ENCODE measurements at places on chromosomes 3 and 15.

GRCh38 chr3:57484563-57484962, 59.6 kb downstream of the DNAH12 start:
- DNase-seq: no peak

DNA sequence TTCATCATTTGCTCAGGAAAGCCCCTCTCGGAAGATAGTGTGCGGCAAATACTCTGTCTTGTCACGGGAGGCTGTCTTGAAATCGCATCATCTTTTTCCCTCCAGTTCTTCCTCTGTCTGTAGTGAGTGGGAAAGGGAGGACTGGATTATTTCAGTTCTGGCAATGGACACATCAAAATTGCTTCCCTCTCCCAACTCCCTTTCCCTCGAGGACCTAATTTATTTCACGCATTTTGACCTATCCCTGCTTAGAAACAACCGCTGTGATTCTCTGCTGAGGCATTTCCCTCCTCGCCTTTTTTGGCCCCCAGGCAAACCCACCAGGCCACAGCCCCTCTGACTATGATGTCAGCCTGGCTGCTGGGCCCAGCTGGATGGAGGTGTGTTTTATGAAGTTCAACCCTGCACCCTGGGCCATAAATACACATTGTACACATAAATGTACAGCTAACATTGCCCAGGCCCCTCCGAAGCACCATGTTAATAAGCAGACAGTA, 138.7 kb upstream of the LRTM1 start:
- DNase-seq: no peak

GRCh38 chr15:42080186-42080918, 14.0 kb downstream of the PLA2G4D start:
- no peak for DNase-seq

DNA sequence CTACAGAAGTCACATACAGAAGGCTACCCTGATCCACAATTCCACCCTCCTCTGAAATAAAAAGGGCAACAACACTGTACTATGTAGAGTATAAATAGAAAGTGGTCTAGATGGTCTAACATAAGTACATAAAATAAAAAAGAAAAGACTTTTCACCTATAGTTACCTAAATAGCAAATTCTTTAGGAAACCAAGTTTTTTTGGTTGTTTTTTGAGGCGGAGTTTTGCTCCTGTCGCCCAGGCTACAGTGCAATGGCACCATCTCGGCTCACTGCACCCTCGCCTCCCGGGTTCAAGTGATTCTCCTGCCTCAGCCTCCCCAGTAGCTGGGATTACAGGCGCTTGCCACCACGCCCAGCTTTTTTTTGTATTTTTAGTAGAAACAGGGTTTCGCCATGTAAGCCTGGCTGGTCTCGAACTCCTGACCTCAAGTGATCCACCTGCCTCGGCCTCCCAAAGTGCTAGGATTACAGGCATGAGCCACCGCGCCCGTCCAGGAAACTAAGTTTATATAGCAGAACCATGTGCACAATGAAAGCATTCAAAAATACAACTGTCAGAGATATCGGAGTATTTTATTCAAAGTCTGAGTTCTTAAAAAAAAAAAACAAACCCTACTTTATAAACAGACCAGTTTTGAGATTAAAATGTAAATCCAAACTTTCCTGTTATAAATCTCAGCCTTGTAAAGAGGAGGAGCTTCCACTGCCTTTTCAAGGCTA, 1.7 kb downstream of the SIN3A start:
- DNase-seq: no peak

DNA sequence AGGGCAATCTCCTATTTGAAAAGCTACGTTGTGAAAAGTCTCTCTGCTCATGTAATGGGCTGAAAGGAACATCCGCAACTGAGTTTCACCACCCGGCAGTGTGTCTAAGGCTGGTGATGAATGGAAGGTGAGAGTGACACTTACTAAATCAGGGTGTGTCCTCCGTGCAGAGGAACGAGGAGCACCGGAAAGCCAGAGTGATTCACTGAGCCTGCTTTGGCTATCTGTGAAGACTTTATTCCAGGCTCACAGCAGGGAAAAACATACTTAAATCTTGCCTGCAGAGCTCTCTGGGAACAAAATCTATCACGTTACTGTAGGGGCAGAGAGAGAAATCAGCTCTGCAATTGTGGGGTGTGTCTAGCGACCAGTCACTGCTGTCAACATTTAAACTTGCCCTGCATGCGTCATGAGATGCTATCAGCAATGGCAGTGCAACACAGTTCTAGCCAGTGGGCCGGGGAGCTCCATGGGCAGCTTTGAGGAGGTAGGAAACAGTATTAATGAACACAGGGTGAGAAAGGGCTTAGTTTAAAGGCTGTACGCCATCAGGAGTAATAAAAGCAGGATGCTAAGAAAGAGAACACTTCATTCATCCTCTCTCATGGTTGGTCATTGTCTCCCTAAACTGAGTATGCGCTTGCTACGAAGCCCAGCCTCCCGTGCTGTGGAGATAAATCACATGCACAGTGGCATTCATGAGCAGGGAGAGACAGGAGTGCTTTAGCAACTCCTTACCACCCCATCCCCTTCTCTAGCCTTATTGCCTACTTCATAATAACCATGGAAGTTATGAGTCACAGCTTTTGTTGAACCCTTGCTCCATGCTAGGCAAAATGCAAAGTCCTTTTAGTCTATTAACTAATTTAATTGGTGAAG, 542.7 kb upstream of the ADAMTS9 start:
- no peak for DNase-seq

DNA sequence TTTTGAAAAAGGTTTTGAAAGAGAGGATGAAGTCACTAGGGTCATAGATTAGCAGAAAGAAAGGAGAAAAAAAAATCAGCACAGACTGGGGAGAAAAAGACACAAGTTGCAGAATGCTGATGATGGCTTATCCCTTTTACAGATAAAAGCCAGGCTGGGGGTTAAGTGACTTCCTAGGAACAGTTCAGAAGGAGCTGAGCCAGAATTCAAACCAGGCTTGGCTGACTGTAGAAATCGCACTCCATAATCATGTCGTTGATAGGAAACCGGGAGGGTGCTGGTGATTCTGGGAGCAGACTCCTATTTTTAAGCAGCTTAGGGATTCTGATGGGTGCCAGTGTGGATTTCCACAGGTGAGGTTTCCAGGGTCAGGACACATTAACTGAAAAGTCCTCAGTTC, 159.5 kb upstream of the BHLHE40 start:
- DNase-seq: no peak

DNA sequence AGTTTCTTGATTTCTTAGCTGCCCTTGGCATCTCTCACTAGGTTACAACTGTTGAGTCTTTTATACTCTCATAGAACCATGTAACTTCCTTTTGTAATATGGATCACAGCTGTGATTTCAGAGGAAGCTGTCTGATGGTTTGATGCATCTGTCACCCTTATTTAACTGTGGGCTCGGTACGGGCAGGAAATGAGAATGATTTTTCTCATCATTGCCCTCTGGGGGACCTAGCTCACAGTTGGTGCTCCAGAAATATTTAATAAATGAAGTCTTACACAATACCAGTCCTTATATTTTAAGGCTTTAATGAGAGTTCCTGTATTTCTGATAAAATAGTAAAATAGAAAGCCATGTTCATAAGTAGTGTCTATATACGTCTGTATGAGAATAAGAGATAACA, 151.2 kb downstream of the EBLN2 start:
- DNase-seq: no peak

- DNase-seq: no peak
Observed at GRCh38 chr3:189724356-189724755, 93.2 kb downstream of the TP63 start.

DNA sequence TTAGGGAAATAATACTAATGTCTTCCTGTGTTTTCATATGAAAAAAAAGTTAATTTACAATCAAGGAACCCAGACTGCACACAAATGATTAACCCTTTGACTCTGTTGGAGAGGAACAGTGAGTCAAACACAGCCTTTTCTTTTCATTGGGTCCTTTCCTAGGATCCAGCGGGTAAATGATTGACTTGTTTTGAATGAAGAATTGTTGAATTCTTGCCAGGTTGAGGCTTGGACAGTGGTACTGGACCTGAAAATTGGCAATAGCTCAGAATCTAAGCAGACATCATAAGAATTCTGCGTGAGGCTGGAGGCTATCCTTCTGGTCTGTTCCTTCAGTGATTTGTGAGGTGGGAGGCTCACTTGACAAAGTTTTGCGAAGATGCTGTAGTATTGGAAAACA, 143.0 kb downstream of the RYR3 start:
- no peak for DNase-seq

- peak; percentile 78 for DNase-seq
Observed at GRCh38 chr3:143443851-143444331, 324.3 kb downstream of the CHST2 start.

GRCh38 chr3:181382656-181383055, 329.1 kb upstream of the SOX2 start:
- no peak for DNase-seq

DNA sequence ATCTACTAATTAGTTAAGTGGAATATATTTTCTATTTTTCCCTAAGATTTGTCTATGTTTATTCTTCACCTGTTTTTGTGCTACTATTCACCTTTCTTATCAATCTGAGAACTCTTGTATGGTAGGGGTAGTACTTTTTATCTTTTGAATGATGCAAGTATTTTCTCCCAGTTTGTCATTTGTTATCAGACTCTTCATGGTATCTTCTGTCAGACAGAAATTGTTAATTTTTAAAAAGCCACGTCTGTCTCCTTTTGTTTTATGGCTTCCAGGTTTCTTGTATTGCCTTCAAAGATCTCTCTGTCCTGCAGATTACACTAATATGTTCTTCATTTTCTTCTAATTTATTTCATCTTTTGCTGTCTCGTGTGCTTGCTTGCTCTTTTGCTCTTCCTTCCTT, 184.3 kb downstream of the PCCB start:
- no peak for DNase-seq

DNA sequence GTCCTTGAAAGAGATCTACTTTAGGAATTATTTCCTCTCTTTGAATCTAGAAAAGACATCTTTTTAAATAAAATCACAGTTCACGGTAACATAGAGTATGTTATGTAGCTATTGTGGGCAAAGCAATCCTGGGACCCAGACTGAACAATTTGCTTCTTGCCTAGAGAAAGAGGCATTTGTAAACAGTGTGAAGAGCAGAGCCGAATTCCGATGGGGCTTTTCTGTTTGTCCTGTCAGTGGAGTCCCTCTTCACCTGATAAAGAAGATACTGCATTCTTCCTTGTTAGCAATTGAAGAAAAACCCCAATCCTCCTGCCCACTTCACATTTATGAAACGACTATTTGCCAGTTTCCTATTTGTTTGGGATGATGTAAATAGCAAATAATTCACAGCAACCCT, 462.9 kb downstream of the WDR72 start:
- no peak for DNase-seq

DNA sequence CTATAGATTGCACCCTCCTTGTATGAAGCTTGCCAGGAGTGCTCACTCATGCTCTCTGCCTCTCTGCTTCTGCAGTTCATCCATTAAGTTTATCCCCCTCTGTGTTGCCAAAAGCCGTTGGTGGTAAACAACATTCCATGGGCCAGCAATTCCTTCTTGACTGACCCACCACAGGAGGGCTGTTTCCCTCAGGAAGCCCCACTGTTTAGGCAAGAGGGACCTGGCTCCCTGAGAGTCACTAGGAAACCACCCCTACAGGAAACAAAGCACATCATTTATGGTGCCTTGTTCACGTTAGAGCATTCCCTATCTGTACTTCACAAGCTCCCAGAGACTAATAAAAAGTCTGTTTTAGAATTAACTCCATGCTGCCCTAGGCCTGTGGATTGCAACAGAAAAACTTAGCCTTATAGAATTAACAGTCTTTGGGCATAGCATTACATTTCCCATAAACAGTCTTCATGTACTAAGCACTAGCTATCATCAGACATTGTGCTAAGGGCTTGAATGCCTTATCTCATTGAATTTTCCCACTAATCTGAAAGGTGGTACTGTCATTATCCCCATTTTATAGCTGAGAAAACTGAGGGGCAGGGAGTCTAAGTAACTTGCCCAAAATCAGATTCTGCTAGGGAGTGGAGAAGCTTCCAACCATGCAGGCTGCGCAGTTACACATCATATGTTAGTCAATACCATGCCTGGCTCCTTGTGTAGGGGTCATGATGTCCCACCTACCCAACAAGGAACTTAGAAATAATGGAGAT, 149.9 kb downstream of the SHQ1 start:
- DNase-seq: no peak

- DNase-seq: no peak
Observed at GRCh38 chr15:67163180-67163579, 91.3 kb downstream of the AAGAB start.

DNA sequence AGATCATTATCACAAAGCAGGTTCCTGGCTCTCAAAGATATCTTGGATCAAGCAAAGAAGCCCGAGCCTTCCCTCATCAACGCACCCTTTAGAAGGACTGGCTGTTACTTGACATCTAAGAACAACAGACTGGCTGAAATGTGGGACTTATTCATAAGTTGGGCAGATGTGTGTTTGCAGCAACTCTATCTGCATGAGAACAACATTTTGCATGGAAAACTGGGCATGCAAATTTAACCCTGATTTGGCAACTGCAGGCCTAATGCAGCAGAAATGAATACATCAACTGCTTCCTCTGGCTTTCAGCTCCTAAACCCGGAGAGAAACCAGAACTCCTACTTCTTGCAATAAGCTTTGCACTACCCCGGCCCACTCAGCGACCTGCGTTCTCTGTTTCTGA, 35.0 kb upstream of the FOXP1 start:
- no peak for DNase-seq

- DNase-seq: peak; percentile 42
Observed at GRCh38 chr3:168467115-168467714, 371.5 kb upstream of the GOLIM4 start.

DNA sequence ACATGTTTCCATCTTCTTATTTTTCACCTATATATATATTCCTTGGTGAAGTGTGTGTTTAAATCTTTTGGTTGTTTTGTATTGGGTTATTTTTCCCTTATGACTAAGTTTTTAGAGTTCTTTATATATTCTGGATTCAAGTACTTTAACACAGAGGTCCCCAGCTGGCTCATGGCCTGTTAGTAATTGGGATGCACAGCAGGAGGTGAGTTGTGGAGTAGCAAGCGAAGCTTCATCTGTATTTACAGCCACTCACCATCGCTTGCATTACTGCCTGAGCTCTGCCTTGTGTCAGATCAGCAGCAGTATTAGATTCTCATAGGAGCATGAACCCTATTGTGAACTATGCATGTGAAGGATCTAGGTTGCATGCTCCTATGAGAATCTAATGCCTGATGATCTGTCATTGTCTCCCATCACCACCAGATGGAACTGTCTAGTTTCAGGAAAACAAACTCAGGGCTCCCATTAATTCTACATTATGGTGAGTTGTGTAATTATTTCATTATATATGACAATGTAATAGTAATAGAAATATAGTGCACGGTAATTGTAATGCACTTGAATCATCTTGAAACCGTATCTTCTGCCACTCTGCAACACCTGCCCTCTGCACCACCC, 151.6 kb downstream of the RSRC1 start:
- no peak for DNase-seq
